ENCODE measurements at places on chromosomes 7 and 10.

GRCh38 chr10:107032700-107033401, 131.7 kb downstream of the SORCS1 start:
- no peak for DNase-seq

DNA sequence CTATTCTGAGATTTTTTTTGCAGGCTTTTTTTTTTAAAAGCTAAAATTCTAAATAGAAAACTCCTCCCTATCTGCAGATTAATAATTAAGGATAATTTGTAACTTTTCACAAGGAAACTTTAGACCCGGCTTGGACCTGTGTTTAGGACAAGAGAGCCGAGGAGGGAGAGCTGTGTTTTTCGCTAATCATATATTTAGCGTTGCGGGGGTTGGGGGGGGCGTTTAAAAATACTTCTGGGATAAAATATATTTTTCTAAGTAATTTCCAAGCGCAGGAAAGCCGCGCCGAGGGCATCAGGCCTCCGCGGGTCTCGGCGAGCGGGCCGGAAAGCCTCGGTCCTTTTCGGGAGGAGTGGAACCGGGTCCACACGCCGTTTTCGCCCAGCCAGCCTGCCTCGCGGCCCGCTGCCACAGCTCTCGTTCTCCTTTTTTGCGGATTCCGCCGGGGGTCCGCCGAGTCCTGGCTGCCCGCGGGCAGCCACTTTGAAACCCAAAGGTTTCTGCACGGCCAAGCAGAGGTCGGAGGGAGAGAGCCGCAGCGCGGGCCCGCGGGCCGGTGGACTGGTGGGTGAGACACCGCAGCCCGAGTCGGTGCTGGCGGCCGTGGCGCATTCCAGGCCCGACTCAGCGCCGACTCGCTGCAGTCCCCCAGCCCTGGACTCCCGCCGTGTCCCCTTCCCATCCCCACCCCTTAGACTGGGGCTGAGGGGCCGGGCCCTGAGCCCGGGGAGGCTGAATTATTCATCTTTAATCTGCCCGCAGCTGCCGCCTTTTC, 2.3 kb downstream of the PAX2 start:
- no peak for DNase-seq

DNA sequence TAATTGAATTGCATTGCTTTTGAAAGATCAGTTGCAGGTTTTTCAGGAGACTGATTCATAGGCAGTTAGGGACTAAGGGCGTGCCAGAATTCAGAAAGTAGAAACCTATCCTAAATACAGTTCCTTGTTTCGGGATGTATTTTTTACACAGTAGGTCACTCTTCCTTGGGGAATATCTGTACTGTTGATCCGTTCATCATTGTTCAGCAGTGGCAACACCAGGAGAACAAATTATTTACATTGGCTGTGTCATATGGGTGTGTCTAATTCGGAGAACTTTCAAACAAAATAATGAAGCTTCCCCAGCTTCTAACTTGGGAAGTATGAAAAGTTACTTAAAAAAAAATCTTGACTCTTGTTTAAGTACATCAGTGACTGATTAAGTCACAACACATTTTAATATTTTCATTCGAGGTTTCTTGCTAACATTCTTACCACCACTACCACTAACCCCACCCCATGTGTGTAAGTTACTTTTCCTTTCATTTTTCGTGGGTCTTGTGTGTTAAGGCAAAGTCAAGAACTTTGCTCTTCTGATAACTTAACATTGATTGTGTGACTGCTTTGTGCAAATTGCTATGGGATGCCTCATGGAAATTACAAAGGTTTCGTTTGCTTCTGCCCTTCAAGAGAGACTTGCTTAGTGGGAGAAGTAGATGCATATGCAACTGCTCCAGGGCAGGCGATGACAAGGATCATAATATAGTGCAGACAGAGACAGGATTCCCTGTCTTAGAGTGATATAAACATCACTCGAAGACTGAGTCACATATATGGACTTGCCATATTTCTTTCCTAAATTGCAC, 43.8 kb upstream of the RPA3 start:
- no peak for DNase-seq

GRCh38 chr7:128402356-128402755, 7.4 kb downstream of the IMPDH1 start:
- no peak for DNase-seq

DNA sequence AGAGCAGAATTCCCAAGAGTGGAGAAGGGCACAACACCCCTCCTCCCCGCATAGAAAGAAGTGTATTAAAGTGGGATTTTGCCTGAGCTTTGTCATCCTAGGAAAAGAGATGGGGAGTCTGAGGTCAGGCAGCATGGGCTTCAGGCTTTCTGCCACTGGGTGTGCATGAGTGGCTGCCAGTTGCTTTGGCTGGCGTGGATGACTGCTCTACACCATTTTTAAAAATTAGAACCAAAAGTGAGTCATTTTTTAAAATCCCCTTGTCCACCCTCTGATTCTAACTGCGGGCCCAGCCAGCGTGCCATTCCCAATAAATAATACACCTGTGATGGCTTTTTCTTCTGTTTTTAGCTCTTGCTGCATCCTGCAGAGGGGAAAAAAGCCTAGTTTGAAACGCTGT, 13.4 kb downstream of the SLC29A3 start:
- no peak for DNase-seq

DNA sequence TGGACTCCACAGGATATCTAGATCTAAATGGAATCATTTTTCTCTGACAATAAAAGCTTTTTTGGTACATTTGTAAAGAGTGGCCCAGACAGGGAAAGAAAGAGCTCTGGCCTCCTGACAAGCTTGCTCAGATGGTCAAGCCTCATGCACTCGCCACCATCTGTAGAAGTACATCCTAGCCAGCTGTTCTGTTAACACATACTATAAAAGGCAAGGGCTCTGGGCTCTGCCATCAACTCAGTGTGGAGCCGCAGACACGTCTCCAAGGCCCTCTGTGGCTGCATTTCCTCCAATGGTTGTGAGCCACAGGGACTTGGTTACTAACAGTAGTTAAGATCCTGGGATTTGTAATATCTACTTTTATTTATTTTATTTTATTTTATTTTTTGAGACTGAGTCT, 70.8 kb upstream of the KDM7A start:
- DNase-seq: peak; percentile 33

DNA sequence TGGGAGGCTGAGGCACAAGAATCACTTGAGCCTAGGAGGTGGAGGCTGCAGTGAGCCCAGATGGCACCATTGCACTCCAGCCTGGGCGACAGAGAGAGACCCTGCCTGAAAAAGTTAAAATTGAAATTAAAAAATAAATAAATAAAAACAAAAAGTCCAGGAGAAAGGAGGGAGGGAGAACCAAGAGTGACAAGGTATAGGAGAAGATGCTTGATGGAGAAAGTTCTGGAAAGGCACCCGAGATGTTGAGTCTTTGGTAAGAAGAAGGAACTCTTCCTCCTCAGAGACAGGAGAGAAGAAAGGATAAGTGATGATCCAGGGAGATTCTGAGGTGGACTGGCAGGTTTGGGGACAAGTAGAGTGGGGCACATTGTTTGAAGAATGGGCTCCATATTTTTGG, 17.4 kb upstream of the LBX1 start:
- no peak for DNase-seq

DNA sequence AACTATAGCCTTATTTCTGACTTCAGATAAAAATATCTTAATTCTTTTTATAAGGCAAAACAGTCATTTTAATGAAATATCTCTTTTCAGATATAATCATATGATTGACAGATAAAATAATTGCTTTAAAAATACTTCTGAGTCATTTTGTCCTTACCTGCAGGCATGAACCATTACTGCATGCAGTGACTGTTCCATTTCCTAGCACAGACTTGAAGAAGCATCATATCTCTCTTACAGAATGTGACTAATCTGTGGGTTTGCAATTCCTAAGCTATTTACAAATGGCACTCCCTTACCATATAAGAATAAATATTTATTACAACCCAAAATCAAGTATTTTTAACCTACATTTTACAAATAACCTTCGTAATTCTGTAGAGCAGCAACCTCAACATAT, 120.7 kb downstream of the SRPK2 start:
- no peak for DNase-seq

DNA sequence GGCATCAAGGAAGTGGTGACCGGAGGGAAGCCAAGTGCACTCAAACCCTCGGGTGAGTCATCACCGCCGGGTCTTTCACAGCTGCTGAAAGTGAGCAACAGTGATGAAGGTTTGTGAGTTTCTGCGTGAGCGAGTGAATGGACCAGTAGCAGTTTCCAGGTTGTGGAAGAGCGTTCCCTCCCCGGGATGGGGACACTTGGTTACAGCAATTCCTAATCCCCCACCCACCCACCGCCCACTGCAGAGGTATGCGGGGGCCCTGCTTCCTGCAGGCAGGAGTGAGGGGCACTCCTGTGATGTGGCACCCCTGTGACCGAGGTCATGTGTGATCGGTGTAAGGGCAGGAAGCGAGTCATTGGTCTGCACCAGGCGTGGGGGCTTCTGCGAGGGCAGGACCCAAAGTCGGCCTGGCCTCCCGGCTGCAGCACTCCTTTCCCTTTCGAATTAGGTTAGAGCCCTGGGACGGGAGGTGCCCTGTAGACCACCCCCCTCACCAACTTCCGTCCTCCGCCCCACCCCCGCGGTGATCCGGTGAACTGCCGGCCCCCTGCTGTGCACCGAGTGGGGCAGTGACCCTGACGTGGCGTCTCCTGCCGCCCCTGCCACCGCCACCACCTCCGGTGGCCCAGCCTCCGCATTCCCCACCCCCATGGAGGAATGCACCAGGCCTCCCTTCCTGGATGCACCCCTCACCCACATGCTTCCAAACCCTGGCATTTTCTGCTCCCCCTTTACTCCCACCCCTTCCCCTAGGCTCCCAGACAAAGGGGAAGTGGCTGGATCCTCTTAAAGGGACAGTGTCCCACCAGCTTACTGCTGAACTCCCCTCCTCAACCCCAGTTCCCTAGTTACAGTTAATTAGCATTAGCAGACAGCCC, 10.9 kb downstream of the LIMK1 start:
- peak; percentile 78 for DNase-seq

GRCh38 chr10:103382769-103383168, 13.5 kb downstream of the ATP5MK start:
- no peak for DNase-seq
